ENCODE measurements at places on chromosomes 2 and 18.

GRCh38 chr2:12585784-12586183 lies 131.0 kb upstream of the TRIB2 start:
- no peak for DNase-seq

DNA sequence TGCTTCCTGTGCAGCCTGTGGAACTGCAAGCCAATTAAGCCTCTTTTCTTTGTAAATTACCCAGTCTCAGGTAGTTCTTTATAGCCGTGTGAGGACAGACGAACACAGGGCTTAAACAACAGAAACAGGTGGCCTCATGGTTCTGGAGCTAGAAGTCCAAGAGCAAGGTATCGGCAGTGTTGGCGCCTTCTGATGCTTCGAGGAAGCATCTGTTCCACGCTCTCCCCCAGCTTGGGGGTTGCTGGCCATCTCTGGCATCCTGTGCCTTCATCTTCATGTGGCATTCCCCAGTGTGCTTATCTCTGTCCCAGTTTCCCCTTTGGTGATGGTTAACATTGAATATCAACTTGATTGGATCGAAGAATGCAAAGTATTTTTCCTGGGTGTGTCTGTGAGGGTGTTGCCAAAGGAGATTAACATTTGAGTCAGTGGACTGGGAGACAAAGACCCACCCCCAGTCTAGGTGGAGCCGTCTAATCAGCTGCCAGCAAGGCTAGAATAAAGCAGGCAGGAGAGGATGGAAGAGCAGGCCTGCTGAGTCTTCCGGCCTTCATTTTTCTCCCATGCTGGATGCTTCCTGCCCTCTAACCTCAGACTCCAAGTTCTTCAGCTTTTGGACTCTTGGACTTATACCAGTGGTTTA lies 287.6 kb downstream of the PHLPP1 start:
- DNase-seq, result no peak

- no peak for DNase-seq
Measured at GRCh38 chr2:43109261-43109743, 117.1 kb downstream of the ZFP36L2 start.

DNA sequence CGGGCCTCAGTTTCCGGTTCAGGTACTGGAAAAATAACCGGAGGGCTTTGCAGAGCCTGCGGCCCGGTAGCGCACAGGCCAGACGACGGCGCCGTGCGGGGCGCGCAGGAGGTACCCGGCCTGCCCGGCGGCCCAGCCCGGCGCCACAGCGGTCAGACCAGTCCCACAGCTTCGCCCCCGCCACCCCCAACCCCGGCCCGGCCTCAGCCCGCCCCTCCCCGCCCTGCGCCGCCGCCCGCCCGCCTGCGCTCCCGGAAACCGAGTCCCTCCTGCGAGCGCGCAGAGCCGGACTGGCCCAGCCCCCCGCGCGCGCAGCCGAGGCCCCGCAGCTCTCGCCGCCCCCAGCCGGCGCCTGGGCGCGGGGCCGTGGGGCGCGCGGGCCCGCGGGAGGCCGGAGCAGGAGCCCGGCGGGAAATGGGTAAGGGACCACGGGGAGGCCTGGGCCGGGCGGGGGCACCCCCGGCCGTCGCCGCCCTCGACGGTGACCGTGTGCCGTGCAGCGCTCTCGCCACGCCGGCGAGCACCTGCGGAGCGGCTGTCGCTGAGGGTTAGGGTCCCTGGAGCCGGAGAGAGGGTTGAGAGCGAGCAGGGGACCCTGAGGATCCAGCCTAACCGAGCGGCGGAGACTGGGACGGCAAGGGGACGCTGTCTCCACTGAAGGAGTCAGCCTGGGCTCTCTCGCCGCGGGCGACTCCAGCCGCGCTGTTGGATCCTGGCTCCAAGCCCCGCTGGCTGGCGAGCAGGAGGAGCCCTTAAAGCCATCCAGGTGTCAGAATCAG lies 16.5 kb upstream of the PSD4 start:
- no peak for DNase-seq

DNA sequence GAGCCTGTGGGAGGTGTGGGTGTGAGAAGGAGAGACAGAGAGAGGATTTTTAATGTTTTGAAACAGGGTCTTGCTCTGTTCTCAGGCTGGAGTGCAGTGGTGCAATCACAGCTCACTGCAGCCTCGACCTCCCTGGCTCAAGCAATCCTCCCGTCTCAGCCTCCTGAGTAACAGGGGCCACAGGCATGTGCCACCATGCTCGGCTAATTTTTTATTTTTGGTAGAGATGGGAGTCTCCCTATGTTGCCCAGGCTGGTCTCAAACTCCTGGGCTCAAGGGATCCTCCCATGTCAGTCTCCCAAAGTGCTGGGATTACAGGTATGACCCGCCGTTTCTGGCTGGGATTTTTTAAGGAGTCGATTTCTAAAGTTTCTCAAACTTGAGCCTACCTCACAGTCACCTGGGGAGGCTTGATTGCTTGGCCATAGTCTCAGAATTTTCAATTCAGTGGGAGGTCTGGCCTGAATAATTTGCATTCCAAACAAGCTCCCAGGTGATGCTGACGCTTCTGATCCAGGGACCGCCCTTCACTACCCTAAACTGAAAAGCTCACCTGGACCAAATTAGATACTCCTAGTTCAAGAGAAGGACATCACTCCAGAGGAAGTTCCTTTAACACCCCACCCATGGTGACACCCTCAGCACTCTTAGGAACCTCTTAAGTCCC lies 70.8 kb upstream of the SLC1A4 start:
- DNase-seq, result no peak

DNA sequence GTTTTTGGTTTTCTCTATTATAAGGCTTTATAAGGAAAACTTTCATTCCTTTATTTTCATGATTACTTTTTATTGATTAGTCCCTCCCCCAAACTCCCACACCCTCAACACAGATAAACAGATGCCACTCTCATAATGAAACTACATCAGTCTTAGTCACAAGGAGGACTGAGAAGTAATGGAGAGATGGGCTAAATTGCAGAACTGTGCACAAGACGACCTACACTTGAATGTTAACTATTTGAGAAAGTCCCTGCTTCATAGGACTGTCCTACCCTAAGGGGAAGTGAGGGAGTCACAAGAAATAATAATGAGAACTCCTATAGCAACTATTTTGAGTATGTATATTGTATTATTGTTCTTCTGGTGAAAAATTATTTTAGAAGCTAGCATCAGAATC lies 360.8 kb downstream of the RBM43 start:
- DNase-seq, result no peak

GRCh38 chr2:27587025-27587424 lies 4.2 kb downstream of the ZNF512 start:
- DNase-seq, result no peak
